LHCN-M2 (cell line): ENCODE measurements at places on chromosomes 4 and X. TPM values are rescaled to one million over a fixed set of nuclear protein-coding genes. Genes with fewer than 3 reads are reported as not detected.

MAGEB17 gene
- total RNA-seq = 0.13 TPM in 1 of 2 replicates, not detected in the other

GRCh38 chr4:153523941-153524386, 57.8 kb downstream of the TMEM131L start:
- DNase-seq = no peak

MRPL1 gene
- 39.4 TPM in 2 replicates for total RNA-seq

GRCh38 chr4:76639288-76639687, 204.3 kb downstream of the SHROOM3 start:
- peak; percentile 49 for DNase-seq

- no peak for DNase-seq
Observed at GRCh38 chr4:101708293-101709039, 82.1 kb upstream of the BANK1 start.
